Coronary artery (tissue), 2 donors: ENCODE measurements at places on chromosomes 2 and 18.

GRCh38 chr2:56230156-56230555 lies 46.4 kb downstream of the CCDC85A start:
- no peak for DNase-seq

DNA sequence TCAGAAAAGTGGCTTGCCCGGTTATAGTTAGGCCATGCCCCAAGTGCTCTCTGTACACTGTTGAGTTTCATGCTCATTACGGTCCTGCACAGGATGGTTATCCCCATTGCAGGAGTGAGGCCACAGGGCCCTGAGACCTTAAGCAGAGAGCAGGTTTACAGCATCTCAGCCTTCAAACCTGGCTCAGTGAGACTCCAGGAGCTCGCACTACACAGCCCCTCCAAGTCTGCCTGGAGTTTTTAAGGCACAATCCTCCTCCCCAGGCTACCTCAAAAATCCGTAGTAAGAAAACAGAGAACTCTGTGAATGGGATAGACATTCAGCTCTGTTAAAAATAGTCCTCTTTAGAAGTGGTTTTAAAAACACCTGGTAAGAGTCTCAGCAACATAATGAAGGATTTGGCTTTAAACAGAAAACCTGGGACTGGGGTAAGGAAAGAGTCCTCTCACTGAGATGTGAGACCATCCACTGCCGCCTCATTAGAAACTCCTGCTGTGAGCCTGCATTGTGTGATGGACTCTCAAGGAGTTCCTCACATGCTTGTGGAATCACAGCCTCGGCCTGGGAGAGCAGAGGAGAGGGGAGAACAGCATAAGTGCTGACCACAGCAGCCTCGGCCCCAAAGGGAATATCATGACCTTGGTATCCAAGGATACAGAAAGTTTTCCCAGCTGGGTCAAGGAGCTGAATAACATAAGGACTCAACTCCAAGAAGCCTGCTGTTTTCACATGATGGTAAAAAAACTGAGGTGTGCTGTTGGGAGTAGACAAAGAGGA lies 214.8 kb downstream of the ATAD2B start:
- DNase-seq, result no peak

DNA sequence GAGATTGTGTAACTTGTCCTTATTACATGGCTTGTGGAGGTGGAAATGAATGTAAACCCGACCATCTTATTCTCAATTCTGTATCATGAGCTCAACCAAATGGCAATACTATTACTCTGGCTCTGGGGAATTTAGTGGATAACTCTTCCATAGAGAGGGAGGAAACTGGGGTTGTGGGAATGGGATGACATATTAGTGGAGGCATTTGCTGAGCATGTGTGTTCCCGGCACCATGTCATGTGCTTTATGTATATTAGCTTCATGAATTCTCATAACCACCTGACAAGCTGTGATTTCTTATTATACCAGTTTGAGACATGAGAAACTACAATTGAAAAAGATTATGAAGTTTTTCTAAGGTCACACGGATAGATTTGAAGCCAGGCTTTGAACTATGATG lies 112.8 kb upstream of the TMEFF2 start:
- DNase-seq, result no peak

DNA sequence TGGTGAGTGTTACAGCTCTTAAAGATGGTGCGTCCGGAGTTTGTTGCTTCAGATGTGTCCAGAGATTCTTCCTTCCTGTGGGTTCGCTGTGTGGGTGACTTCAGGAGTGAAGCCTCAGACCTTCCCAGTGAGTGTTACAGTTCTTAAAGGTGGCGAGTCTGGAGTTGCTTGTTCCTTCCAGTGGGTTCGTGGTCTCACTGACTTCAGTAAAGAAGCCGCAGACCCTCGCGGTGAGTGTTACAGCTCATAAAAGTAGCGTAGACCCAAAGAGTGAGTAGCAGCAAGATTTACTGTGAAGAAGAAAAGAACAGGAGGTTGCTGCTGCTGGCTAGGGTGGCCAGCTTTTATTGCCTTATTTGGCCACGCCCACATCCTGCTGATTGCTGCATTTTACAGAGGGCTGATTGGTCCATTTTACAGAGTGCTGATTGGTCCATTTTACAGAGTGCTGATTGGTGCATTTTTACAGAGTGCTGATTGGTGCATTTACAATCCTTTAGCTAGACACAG lies 34.0 kb upstream of the SPTBN1 start:
- DNase-seq, result no peak

- no peak for DNase-seq
These were observed 1736.9 kb upstream of the CELF4 start for GRCh38 chr18:39302481-39302880.

DNA sequence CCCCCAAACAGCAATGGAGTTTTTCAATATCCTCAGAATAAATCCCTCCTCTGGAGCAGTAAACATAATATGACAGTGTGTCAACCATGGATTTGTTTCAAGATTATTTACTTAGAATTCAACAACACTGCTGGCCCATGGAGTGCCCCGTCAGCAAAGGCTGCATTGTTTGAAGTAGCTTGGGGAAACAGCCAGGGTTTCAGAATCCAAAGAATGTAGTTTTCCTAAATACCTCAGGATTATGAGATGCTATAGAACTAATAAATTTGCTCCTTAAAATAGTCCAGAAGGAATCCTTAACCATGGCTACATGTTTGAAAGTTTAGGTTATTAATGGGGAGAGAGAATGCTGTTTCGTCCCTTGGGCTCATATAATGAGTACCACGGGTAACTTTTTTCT lies 13.1 kb upstream of the CETN1 start:
- no peak for DNase-seq

GRCh38 chr18:13242797-13243196 lies 24.2 kb downstream of the LDLRAD4 start:
- peak; percentile 71 for DNase-seq

DNA sequence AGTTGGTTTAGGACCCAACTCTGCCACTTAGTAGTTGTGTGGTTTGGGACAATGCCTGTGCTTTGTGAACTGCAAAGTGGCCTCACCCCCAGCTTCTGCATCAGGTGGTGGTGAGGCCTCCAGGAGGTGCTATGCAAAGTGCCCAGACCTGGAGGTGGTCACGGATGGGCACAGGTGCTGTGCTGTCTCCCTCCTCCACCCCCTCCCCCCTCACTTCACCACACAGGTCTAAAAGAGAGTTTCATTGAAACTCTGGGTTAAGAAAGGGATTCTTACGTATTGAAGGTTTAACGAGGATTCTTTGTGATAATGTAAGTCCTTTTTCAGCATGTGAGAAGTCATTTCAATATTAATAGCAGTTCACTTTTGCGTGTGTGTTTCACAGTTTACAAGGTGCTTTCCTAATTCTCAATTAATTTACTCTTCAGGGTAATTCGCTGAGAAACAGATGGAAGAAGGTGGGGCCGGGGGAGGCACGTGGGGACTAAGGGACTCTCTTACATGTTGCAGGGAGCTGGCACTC lies 369.9 kb downstream of the LPIN1 start:
- no peak for DNase-seq

DNA sequence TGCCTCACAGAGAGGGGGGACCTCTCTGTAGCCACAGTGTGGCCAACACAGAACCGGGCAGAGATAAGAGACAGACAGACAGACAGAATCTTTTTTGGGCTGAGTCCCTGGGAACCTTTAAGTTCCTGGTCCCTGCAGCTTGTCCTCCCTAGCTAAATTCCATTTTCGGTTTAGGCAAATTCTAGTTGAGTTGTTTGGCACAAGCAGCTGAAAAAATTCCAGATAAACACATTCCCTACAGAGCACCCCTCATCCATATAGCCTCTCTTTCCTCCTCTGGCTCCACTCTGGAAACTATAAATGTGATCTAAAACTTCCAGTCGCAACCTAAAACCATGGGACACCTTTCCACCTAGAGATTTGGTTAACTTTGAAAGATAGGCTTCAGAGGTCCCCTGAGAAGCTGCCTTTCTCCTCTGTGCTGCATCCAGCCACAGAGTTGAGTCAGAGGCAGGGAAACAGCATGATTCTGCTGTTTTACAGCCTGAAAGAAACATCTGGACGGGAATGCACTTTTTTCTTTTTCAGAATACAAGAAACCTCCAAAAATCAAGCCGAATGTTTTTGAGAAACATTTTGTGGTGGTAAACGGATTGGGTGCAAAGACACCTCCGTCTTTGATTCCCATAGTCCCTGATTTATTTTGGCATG lies 30.9 kb downstream of the SLC4A3 start:
- peak; percentile 55 for DNase-seq

GRCh38 chr18:73136134-73136533 lies 268.3 kb upstream of the NETO1 start:
- no peak for DNase-seq

GRCh38 chr2:99636144-99637034 lies 146.6 kb upstream of the REV1 start:
- no peak for DNase-seq

DNA sequence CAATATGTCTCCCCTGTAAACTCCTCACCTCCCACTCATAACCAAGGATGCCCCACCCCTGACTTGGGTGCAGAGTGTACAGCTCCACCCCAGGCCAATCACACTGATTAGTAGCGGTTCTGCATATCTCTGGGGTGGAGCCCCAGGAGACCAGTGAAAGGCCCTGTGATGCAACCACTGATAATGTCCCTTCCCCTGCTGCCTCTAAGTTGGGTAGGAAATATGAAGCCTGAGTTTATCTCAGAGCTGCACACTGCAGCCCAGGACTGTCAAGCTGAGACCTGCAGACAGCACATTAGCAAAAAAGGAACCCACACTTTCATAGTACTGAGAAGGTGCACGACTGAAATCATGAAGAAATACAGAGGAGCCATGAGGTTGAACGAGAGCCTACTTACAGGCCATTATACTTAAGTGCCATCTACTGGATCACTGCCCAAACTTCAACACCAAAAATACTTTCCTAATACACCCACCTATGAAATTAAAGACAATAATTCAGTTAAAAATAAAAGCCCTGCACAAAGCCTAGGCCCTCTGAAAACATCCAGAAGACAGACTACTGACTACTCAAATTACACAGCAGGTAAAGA lies 455.4 kb upstream of the LRRTM4 start:
- DNase-seq, result no peak

GRCh38 chr2:112712465-112712864 lies 8.4 kb upstream of the NT5DC4 start:
- DNase-seq, result no peak

GRCh38 chr18:44743631-44744030 lies 62.9 kb downstream of the SETBP1 start:
- no peak for DNase-seq

GRCh38 chr18:61595615-61596251 lies 262.5 kb downstream of the CDH20 start:
- no peak for DNase-seq

DNA sequence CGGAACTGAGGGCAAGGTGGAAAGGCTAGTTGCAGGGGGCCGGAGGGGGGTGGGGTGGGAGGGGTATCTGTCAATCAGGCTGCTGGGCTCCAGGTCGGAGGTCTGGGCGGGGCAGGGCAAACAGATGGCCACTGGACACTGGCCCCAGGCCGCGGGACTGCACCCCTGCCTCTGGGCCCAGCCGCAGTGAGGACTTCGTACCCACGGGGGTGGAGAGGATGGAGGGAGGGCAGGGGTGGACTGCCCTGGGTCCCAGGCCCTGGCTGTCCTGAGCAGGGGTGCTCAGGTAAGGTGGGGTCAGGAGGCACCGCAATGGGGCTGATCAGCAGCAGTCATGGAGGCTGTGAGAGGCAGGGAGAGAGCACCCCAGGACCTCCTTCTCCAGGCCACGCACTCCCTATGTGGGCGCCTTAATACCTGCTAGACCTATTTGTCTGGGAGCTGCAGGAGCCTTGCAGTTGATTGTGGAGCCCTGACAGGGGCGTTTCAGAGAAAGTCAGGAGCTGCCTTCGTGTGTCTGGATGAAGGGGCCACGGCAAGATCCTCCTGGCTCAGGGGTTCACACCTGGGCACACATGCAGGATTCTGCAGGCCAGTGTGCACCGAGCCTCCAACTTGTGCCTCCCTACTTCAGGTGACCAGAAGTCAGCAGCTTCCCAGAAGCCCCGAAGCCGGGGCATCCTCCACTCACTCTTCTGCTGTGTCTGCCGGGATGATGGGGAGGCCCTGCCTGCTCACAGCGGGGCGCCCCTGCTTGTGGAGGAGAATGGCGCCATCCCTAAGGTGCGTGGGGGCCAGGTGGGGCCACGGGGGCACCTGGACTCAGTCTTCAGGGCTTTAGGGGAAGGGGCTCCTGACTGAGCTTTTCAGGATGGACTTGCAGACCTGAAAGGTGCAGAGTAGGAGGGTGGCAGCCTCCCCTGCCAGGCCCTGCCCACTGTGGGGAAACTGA lies 1.5 kb downstream of the CTDSP1 start:
- DNase-seq, result no peak

- DNase-seq, result no peak
These were observed 331.8 kb upstream of the MYT1L start for GRCh38 chr2:2662847-2663356.

DNA sequence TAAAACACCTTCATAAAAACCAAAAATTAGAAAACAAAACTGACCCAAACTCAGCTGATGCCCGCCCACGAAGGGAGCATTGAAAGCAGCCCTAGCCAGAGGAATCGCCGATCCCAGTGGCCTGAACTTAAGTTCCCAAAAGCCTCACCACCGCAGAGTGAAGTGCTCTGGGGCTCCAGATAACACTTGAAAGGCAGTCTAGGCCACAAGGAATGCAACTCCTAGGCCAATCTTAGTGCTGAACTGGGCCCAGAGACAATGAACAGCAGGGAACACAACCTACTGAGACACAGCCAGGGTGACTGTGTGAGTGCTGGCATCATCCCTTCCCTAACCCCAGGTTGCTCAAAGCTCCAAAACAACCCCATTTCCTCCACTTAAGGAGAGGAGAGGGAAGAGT lies 59.6 kb upstream of the CHN1 start:
- no peak for DNase-seq

- DNase-seq, result no peak
These were observed 90.2 kb downstream of the NCK2 start for GRCh38 chr2:105834931-105835330.

DNA sequence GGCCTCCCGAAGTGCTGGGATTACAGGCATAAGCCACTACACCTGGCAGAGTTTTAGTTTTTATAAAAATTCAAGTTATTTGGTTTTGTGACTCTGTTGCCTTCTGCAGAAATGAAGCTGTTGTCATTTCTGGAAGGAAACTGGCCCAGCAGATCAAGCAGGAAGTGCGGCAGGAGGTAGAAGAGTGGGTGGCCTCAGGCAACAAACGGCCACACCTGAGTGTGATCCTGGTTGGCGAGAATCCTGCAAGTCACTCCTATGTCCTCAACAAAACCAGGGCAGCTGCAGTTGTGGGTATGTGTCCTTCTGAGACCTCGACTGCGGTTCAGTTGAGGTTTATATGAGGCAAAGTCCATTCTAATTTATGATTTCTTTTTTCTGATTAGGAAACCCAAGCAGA lies 7.2 kb downstream of the MTHFD2 start:
- peak; percentile 41 for DNase-seq
